ENCODE measurements at places on chromosomes 11 and 22. TPM values are rescaled to one million over a fixed set of nuclear protein-coding genes. Genes with fewer than 3 reads are reported as not detected.
A peak's percentile ranks its signal among the peaks of the same experiment; 100 is the strongest.

The C22orf39 gene
- 30.1 TPM for total RNA-seq

The CKAP5 gene
- 113 TPM for total RNA-seq

The PANX2 gene
- total RNA-seq, result 1.6 TPM

The PGA3 gene
- total RNA-seq, result not detected

The SYTL2 gene
- total RNA-seq, result 4.0 TPM

The KRTAP5-10 gene
- 0.30 TPM for total RNA-seq

The CCDC117 gene
- total RNA-seq, result 23.6 TPM

DNA sequence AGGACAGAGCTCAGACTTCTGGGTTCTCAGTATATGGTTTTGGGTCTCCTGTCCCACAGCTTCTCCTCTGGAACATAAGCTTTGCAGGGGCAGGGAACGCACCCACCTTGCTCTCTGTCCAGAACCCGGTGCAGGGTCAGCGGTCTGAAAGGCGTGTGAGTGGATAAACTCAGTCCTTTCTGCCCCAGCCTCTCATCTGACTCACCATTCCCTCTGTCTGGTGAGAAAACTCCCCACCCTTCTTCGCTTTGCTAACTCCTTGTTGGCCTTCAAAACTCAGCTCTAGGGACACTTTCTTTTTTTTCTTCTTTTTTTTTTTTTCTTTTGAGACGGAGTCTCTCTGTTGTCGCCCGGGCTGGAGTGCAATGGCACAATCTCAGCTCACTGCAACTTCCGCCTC is 68.9 kb upstream of the NUP50 start:
- no peak for DNase-seq

GRCh38 chr22:49629586-49630447 is 197.9 kb downstream of the BRD1 start:
- DNase-seq, result no peak

GRCh38 chr11:28636033-28636432 is 527.8 kb downstream of the METTL15 start:
- no peak for DNase-seq

DNA sequence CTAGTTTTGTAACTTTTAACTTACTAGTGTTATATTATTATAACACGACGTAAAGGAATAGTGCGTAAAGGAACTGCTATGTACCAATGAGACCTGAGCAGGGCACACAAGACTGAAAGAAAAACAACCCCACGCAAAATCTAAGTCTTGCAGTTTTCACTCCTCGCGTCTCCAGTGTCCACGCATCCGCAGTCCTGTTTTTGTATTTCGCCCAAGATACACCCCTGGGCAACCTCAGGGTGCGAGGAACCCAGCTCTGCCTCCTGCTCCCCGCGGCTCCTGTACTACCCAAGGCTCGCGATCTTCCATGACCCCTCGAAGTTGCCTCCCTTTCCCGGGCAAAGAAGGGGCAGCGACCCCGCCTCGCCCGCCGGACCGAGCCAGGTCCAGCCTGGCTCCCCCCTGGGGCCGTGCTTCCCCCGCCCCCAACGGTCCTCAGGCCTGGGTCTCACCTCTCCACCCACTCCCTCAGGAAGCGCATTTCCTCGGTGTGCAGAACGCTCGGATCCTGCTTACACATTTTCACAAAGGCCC is 393 bp downstream of the ST13 start:
- DNase-seq, result no peak

GRCh38 chr11:47595029-47595428 is 818 bp upstream of the C1QTNF4 start:
- no peak for DNase-seq

- no peak for DNase-seq
Observed at GRCh38 chr11:68044898-68045351, 6.1 kb downstream of the TCIRG1 start.

- DNase-seq, result no peak
Observed at GRCh38 chr22:32880893-32881596, 79.5 kb downstream of the TIMP3 start.

GRCh38 chr11:646214-646613 is 9.1 kb downstream of the DRD4 start:
- peak; percentile 83 for DNase-seq

DNA sequence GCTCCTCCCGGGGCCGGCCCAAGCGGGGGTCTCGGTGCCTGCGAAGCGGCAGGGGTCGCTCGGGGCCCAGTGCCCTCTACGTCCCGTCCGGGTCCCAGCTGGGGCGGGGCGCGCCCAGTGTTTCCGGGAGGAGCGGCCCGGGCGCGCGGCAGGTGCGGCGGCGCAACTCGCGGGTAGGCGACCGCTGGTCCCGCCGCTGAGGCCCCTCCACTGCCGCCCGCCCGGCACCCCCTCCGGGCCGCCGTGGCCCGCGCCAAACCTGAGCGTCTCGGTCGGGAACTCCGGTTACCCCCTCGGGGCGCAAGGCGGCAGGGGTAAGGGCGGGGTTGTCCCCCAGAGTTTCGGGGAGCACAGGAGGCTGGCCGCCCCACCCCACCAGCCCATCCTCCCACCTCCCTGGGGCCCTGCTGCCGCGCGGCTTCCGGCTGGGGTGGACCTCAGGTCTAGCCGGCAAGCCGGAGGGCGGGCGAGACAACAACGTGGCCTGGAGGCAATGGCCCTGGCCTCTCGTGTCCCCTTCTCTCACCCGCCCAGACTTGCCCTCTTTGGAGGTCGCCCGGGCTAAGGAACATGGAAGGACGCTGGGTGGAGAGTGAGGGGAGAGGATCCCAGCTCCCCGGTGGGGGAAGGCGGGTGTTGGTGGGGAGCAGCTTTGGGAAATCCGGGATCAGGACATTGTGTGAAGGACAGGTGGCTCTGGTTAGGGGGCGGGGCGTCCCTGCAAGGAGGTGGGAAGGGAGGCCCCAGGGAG is 398 bp upstream of the CRACR2B start:
- no peak for DNase-seq

- no peak for DNase-seq
Observed at GRCh38 chr11:10291801-10292638, 2.0 kb downstream of the SBF2 start.

Measured in osteocyte (in vitro differentiated cells).